ENCODE measurements at places on chromosomes 6 and 20. TPM values are rescaled to one million over a fixed set of nuclear protein-coding genes. Genes with fewer than 3 reads are reported as not detected.

- DNase-seq, result peak; percentile 57
Measured at GRCh38 chr20:62066983-62067433, 1.3 kb upstream of the TAF4 start.

- no peak for DNase-seq
Measured at GRCh38 chr6:10692965-10693538, 1.4 kb downstream of the C6orf52 start.

- DNase-seq, result no peak
Measured at GRCh38 chr6:6474170-6474920, 114.2 kb upstream of the LY86 start.

- no peak for DNase-seq
Measured at GRCh38 chr6:13074415-13075140, 253.8 kb downstream of the TBC1D7 start.

- peak; percentile 20 for DNase-seq
Measured at GRCh38 chr6:44925100-44925739, 402.9 kb upstream of the RUNX2 start.

- no peak for DNase-seq
Measured at GRCh38 chr6:81697559-81697958, 54.9 kb downstream of the TENT5A start.

GRCh38 chr6:50062051-50062450 lies 12.3 kb upstream of the DEFB112 start:
- peak; percentile 27 for DNase-seq

- DNase-seq, result no peak
Measured at GRCh38 chr20:378961-379336, 1.6 kb upstream of the TRIB3 start.

GRCh38 chr20:6976106-6976900 lies 208.8 kb downstream of the BMP2 start:
- no peak for DNase-seq

DNA sequence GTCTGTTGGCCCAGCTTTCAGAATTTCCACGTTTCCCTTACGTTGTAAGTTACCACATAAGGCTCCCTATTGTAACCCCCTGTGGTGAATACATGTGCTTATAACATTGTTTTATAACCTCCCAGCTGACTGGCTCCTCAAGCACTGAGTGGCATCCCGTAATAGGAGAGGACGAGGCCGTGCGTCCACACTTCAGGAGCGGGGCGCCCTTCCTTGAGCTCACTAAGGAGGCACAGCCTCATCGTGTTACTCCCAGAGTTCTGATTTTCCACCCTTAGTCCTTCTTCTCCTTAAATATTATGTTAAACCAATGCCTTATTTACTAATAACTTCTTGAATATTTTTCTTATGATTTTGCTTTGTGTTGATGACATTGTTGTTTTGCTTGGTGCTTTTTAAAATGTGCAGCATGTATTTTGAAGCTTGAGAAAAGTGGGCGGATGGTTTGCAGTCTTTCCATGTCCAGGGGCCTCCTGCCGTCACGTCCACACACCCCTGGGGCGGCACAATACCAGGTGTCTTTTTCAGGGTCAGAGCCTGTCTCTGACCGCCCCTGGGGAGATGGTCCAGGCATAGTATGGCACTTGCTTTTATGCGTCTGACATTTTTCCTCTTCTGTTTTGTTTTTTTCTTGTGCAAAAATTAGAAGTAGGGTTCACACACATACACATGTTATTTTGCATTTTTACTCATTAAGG lies 181.8 kb downstream of the DLL1 start:
- no peak for DNase-seq

DNA sequence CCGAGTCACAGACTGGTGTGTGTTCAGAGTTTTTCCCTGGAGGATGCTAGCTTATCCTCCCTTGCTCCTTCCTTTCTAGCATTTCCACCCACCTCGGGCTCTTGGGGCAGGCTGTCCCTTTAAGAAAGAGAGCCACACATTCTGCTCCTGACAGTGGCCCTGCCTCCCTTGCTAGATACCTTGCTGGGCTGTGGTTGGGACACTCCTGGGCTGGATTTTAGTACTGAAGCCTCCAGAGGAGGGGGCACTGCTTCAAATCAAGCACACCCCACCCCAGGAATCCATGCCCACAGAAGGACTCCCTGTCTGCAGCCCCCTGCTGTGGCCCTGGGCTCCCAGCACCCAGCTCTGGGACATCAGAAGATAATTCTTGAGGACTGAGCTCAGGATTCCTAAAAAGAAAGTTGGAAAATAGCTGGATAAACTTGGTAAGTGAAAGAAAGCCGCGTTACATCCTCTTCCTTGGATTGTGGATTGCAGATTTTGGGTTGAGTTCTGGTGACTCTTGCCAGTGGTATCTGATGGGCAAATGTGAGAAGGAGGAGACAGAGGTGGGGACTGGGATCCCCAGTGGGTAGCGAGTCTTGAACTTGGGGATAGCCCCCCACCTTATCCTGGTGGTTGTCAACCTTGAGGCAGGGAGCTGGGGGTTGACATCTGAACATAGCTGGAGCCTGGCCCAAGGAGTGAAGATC lies 29.0 kb downstream of the DAAM2 start:
- DNase-seq, result no peak

- DNase-seq, result peak; percentile 62
Measured at GRCh38 chr6:169224185-169224695, 29.4 kb downstream of the THBS2 start.

- no peak for DNase-seq
Measured at GRCh38 chr6:16624636-16625290, 136.5 kb downstream of the ATXN1 start.

DNA sequence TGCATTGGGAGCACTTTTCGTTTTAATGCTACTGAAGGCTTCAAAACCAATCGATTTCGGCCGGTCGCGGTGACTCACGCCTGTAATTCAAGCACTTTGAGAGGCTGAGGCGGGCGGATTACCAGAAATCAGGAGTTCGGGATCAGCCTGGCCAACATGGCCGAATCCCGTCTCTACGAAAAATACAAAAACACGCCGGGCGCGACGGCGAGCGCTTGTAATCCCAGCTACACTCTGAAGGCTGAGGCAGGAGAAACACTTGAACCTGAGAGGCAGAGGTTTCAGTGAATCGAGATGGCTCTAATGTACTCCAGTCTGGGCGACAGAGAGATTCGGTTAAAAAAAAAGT lies 58.4 kb downstream of the TRIM38 start:
- no peak for DNase-seq

DNA sequence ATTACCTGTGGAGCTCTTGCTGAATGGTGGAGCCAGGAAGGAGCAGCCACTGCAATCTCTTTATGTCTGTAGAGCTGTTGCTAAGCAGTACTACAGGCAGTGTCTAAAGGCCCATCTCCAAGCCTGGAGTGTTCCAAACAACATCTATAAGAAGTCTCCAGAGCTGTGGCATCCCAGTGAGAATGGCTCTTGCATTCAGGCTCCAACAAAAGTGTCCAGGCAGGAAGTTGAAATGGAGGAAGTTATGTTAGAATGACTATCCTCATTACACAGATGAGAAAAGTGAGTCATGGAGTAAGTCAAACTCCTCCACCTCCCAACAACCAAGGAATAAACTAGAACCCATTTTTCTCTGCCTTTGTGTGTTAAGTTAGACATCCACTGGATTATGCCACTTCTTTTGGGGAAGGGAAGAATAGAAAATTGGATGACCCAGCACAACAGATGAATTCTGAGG lies 288.5 kb upstream of the STXBP5 start:
- DNase-seq, result no peak

- no peak for DNase-seq
Measured at GRCh38 chr6:38234141-38234540, 405.6 kb downstream of the BTBD9 start.

- DNase-seq, result no peak
Measured at GRCh38 chr6:157060440-157060952, 262.8 kb downstream of the TMEM242 start.

GRCh38 chr6:163782436-163783003 lies 368.0 kb downstream of the QKI start:
- DNase-seq, result no peak

GRCh38 chr6:28353981-28354676 lies 4.4 kb downstream of the ZKSCAN3 start:
- DNase-seq, result peak; percentile 39

- DNase-seq, result no peak
Measured at GRCh38 chr20:17941087-17941825, 27.3 kb downstream of the SNX5 start.

GRCh38 chr20:4026093-4026601 lies 10.8 kb upstream of the RNF24 start:
- DNase-seq, result peak; percentile 22

DNA sequence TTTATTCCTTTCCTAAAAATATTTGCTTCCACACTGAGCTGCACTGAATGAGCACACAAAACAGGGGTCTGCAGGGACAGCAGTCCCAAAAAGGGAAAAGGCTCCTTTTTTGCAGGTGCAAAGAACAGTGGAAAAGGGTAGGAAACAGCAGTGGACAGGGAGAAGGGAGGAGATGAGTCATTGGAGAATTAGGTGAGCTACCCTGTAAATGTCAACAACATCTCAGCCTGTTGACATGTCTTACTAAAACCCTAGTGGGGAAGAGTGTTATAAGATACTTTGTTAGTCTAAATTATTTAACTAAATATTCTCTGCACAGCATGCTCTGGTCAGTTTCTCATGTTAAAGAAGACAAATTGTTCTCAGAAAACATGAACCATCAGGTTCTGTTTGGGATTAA lies 151.5 kb upstream of the FBXL4 start:
- DNase-seq, result no peak

DNA sequence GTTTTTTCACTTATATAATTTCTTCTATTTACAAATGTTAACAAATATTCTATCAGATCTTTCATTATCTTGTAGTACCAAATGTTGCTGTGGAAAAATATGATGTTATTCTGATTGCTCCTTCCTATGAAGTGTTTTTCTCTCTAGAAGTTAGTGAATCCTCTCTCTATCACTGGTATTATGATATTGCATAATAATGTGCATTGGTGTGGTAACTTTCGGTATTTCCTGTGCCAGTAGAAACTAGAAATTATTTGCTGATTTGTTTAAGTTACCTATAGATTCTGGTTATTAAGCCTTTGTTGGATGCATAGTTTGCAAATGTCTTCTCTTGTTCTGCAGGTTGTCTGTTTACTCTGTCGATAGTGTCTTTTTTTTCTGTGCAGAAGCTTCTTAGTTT lies 342.5 kb downstream of the CENPW start:
- no peak for DNase-seq

- DNase-seq, result no peak
Measured at GRCh38 chr6:18166312-18167036, 11.3 kb downstream of the KDM1B start.

- no peak for DNase-seq
Measured at GRCh38 chr6:57252975-57253374, 30.9 kb upstream of the RAB23 start.

DNA sequence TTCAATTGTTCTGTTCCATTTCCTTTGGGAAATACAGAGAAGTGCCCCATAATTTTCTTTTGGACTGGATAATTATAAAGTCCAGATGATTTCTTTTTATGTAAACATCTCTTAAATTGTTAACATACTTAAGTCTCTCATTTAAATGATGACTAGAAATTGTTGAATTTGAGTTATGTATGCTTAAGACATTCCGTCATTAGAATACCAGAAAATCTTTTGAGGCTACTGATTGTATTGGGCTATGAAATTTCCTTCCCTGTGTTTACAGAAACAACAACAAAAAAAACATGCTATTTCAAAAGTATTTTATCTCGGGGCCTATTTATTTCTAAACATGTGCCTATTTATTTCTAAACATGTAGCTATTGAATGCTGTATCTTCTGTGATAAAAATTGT lies 125.4 kb downstream of the SH3BGRL2 start:
- no peak for DNase-seq

- no peak for DNase-seq
Measured at GRCh38 chr6:122063076-122063475, 336.4 kb upstream of the HSF2 start.

GRCh38 chr6:112979830-112980229 lies 632.7 kb downstream of the RFPL4B start:
- DNase-seq, result no peak

- DNase-seq, result peak; percentile 4
Measured at GRCh38 chr20:59912609-59913008, 20.8 kb downstream of the SYCP2 start.

- no peak for DNase-seq
Measured at GRCh38 chr6:4434655-4435054, 299.3 kb upstream of the ECI2 start.

GRCh38 chr6:46792635-46793034 lies 554 bp upstream of the MEP1A start:
- no peak for DNase-seq

Gene PLA2G7
- not detected for total RNA-seq

Gene TCP11
- not detected for total RNA-seq

Gene BHLHE23
- not detected for total RNA-seq

Gene FAM209B
- not detected for total RNA-seq

Gene CAP2
- total RNA-seq, result not detected

Gene SIRPG
- not detected for total RNA-seq

Gene IPCEF1
- total RNA-seq, result 0.02 TPM

Gene UBD
- total RNA-seq, result not detected

Gene SYCP2L
- total RNA-seq, result 21.5 TPM

Gene XPO5
- total RNA-seq, result 180 TPM

Gene PGC
- 0.81 TPM for total RNA-seq
